Stimulated activated CD8-positive, alpha-beta memory T cell treated with anti-CD3 and anti-CD28 coated beads, Interleukin-7, amount 100 ng/mL, for 24 hours (primary cell): ENCODE measurements at places on chromosomes 7 and 10.

- no peak for DNase-seq
These were observed 12.6 kb downstream of the LEP start for GRCh38 chr7:128253701-128254100.

GRCh38 chr7:107922886-107923285, 31.9 kb downstream of the DLD start:
- no peak for DNase-seq

GRCh38 chr7:69418869-69419670, 179.2 kb upstream of the AUTS2 start:
- DNase-seq: no peak

GRCh38 chr7:29976673-29977415, 12.8 kb downstream of the SCRN1 start:
- DNase-seq: no peak

- no peak for DNase-seq
These were observed 7.8 kb upstream of the LRRC27 start for GRCh38 chr10:132324186-132324585.

GRCh38 chr7:25559581-25560367, 331.5 kb upstream of the NPVF start:
- DNase-seq: no peak

DNA sequence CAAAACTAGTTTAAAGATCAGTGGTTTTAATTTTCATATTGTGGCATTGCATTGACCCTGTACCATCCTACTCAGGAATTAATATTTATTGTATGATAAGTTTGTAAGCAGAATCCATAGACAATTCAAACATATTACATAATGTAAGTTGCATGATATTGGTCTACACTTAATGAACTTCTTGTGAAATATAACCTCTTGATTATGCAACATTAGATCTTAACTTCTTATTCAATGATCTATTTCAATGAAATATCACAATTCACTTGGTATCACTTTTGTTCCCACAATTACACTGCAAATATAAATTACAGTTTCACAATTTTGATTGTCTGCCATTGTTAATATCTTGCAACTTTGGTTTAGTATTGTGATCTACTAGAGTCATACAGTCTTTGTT, 44.0 kb upstream of the TMEM229A start:
- DNase-seq: no peak

GRCh38 chr7:135510592-135511183, 786 bp upstream of the CNOT4 start:
- DNase-seq: no peak

DNA sequence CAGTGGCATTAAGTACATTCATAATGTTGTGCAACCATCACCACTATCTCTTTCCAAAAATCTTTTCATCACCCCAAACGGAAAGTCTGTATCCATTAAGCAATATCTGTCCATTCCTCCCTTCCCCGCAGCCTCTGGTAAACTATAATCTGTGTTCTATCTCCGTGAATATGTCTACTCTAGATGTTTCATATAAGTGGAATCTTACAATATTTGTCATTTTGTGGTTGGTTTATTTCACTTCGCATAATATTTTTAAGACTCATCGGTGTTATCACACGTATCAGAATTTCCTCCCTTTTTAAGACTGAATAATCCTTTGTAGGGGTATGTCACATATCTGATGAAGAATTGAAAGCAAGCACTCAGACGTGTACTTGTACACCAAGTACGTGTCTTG, 86.0 kb upstream of the FGFR2 start:
- DNase-seq: no peak

DNA sequence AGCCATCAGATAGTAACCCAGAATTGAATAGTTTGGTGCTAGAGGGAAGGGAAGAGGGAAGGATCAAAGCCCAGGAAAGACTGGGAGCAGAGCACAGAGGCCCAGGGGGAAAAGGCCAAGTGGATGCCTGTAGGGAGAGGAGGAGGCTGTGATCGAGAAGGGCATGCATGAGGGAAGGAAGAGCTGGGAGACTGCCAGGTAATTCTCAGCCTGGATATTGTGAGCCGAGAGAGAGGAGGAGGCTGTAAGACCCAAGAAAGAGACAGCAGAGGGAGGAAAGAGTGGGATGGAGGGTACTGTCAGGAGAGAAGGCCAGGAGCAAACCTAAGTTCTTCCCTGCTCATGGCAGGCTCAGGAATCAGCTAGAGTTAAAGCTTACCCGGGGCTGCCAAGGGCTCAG, 178.2 kb downstream of the CCDC3 start:
- no peak for DNase-seq

GRCh38 chr10:124713679-124714255, 30.4 kb downstream of the FAM53B start:
- DNase-seq: no peak
